Inflammatory macrophage treated with lipopolysaccharide for 4 hours (primary cell): ENCODE measurements at places on chromosomes 7 and 10.

- peak; percentile 1 for DNase-seq
Measured at GRCh38 chr10:126387931-126388911, at the start of gene ADAM12. ADAM12 (minus strand) TSS chr10:126388477; CDS start chr10:126388145, 332 bp downstream.

- no peak for DNase-seq
Measured at GRCh38 chr7:15397922-15398760, 163.7 kb downstream of the AGMO start.

DNA sequence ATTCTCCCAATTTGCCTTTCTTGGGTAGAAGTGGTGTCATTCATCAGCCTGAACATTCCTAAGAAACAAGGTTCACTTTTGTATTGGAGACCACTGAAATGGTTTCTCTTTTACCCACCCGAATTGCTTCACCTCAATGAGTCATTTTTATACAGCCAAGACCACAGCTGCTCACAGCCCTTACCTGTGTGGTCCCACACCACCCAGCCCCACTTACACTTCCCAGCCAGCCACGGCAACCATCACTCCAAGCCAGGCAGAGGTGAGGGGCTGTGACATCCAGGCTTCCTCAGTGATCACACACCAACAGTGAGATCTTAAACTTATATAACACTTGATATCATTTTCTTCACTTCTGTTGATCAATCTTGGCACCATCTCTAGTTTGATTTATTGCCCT is 20.7 kb downstream of the OR13A1 start:
- DNase-seq, result no peak

GRCh38 chr7:45102785-45103712 is 8.4 kb downstream of the TBRG4 start:
- no peak for DNase-seq

- no peak for DNase-seq
Measured at GRCh38 chr10:124691002-124691401, 53.2 kb downstream of the FAM53B start.

DNA sequence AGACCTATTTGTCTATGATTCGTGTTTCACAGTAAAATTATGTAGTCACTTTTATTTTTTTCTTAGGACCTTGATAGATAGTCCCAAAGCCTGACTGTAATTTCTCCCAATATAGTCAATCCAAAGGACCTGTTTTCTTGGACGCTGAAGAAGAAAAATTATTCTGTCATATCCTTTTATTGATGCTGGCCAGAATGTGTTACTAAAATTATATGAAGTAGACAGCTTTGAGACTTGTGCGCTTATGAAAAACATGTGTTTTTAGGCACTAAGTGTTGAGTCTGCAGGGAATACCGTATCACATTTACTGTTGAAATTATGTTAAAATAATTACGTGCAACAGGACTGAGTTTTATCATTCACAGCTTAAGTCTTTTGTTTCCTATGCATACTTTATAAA is 17.9 kb downstream of the TES start:
- DNase-seq, result no peak

DNA sequence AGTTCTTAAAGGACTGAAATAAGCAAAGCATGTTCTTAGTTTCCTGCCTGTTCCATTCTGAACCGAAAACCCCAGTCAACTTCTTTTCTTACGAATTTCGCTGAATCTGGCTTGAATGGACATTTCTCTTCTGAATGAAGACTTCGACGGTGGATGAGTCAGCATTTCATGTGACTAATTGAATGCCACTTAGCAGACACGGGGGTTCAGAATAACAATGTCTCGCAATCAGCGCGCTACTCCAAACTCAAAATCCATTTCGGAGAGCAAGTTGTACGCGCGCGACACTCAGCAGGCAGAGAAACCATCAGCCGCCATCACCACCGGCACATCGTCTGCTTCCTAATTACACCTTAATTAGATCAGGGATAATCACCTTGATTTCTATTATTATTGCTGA is 239.0 kb upstream of the KLF6 start:
- no peak for DNase-seq

- no peak for DNase-seq
Measured at GRCh38 chr10:74750848-74751274, 75.5 kb upstream of the KAT6B start.

- DNase-seq, result peak; percentile 42
Measured at GRCh38 chr10:29496341-29497162, 138.2 kb downstream of the SVIL start.

DNA sequence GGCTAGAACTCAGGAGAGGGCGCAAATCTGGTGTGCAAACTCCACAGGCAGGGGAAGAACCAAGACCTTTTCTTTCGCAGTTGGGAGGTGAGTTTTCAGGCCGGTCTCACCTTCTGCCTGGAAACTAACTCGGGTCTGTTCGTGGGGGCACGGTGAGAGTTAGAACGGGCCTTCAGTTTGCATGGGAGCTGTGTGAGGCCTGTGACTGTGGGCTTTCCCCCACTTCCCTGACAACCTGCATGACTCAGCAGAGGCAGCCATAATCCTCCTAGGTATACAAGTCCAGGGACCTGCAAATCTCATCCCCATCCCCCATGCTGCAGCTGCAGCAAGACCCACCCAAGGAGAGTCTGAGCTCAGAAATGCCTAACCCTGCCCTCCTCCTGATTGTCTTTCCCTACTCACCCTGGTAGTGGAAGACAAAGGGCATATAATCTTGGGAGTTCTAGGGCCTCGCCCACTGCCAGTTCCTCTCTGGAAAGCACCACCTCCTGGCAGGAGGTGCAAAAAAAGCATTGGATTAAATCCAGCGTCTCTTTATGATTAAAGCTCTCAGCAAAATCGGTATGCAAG is 194.9 kb upstream of the ETV1 start:
- DNase-seq, result no peak

DNA sequence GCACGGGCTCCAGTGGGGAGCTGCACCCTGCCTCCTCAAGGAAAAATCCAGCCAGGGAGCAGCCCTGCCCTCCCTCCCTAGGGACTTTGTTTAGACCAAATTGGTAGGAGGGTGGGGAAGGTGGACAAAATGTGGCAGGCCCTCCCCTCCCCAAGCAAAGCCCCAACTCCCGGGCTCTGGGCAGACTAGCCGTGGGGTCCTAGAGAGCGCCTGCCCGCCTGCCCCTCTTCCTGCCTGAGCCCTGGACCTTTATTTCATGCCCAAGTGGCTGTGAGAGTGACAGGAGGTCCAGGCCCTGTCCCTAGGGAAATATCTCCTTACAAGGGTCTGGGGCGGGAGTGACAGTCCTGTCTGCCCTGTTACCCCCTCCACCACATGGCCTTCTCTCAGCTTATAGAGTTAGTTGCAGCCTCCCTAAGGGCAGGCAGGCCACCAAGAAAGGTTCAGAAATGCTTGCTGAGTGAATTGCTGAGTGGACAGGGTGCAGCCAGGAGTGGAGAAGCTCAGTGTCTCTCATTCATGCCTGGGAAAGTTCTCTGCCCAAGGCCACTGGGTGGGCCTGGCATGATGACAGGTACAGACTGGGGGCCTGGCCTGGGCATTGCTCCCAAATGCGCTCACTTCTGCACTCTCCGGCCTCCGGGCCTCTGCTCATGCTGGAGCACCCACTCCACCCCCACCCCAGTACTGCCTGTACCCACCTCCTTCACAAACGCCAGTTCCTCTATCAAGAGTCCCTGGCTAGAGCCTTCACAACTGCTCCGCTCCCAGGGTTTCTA is 25.2 kb downstream of the DNAJB12 start:
- peak; percentile 41 for DNase-seq

- DNase-seq, result no peak
Measured at GRCh38 chr10:75247797-75248196, 12.0 kb upstream of the COMTD1 start.

DNA sequence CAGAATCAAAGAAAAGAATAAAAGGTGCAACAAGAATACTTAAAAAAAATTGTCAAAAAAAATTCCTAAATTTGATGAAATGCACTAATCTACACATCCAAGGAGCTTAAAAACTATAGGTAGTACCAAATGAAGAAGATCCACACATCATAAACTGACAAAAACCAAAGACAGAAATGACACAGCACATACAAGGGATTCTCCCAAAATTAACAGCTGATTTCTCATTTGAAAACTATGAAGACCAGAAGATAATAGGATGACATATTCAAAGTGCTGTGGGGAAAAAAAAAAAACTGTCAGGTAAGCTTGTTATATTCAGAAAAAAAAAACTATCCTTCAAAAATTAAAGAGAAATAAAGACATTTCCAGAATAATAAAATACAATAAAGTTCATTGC is 618.2 kb downstream of the TNS3 start:
- no peak for DNase-seq

DNA sequence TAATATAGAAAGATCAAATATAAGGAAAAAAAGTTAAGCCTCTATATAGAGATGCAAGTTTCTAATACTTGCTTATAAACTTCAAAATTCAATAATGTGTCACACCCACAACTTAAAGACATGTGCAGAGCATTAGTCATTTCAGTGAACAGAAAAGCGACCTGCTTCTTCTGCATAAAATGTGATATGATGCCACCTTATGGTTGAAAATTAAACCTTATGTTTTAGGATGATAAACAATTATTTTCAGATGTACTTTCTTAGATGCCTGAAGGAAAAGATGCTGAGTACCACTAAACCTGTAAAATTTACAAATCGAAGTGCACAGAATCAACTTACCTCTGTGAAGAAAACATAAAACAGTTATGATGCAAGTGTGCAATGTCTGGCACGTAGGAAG is 96.0 kb downstream of the MTERF1 start:
- DNase-seq, result peak; percentile 20

- no peak for DNase-seq
Measured at GRCh38 chr7:14639801-14640200, 262.8 kb downstream of the DGKB start.
